ENCODE measurements at places on chromosomes 4 and X.

GRCh38 chr4:6926081-6926480 is 16.5 kb downstream of the TBC1D14 start:
- DNase-seq, result no peak

DNA sequence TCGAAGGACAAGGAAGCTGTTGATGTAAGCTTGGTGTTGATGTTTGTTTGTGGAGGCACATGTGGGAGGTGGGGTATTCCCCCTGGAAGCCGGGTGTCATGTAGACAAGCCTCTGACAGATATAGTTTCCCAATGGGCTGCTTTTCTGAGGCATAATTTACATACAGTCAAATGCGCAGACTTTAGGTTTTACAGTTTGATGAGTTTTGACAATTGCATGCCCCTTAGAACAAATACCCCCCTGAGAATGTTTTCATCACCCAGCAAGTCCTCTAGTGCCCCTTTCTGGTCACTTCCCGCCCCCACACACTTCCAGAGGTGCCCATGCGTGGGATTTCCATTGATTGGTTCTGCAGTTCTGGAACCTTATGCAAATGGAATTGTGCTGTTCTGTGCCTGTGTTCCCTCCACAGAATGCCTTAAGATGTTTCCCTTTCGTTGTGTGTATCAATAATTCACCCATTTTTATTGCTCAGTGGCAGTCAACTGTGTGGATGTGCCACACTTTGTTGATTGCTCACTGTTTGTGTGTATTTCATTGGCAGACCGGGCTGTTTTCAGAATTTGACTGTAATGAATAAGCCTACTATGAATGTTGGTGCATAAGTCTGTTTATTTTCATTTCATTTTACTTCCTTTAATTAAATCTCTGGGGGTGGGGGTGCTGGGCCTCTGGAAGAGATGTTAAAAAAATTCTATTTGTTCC is 8.5 kb downstream of the EVC start:
- DNase-seq, result peak; percentile 71

DNA sequence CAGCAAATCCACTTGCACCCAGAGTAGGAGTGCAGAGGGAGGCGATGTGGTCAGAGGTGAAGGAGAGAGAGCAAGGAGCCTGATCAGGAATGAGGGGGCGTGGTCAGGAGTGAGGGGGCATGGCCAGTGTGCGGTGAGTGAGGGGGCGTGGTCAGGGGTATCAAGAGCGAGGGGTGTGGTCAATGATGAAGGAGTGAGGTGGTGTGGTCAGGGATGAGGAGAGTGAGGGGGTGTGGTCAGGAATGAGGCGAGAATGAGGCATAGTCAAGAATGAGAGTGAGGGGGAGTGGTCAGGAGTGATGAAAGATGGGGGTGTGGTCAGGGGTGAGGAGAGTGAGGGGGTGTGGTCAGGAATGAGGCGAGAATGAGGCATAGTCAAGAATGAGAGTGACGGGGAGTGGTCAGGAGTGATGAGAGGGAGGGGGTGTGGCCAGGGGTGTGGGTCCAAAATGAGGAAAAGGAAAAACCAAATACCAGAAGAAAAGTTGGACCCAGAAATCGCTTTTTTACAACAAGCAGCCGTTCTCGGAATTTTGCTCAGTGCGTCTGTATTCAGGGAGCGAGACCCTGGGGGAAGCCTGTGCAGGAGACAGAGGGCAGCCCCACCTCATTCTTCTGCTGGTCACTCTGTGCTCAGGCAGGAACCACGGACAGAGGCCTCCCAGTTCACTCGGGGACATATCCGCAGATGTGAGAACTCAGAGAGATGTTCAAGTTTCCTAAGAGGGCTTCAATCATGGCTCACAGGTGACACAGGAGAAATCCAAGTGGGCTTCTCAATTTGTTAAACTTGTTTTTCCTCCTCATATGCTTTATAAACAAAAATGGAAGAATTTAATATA is 47.5 kb downstream of the MAGEA1 start:
- peak; percentile 43 for DNase-seq

DNA sequence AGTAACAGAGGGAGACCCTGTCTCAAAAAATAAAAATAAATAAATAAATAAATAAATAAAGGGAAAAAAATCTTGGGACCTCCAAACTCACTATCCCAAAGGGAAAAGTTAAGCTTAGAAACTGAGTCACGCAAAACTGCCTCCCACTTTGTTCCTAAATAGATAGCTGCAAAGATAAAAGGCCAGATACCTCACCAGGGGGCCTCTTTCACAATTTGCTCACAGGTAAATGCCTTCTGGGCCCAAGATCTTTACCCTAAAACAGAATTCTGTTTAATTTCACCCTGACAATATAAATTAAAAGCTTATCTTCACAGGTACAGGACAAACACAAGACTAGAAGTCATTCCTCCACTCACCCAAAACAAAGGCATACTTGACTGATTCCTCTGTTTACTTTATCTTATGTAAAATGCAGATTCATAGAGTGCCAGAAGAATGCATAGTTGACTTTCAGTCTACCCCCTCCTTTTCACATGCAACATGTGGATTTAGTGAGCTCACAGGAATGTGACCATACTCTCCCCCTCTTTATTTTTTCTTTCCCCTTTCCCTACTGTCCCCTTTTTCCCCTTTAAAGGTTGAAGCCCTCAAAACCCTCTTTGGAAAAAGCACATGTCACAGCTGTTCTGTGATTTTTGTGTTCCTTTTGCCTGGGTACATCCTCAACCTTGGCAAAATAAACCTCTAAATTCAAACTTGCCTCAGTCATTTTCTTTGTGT is 23.4 kb downstream of the ELF2 start:
- DNase-seq, result peak; percentile 58

DNA sequence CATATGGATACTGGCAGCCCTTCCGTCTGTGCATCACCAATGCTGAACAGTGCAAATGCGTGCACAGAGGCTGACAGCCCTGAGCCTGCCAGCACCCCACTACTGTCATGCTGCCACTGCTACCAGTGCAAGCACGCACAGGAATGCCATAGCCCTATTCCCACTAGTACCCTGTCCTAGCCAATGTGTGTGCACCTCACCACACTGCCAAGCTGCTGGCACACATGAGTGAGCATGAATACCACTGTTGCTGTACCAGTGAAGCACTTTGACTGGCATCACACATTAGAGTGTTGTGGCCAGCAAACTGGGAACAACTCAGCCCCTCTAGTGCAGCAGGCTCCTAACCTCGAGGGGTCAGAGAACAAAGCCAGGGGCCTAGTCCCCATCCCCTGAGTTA is 102.9 kb upstream of the PCDH10 start:
- DNase-seq, result no peak

- DNase-seq, result no peak
These were observed 914 bp downstream of the MYOZ2 start for GRCh38 chr4:119136546-119136945.

- no peak for DNase-seq
These were observed 2.3 kb downstream of the IRF2 start for GRCh38 chr4:184471881-184472613.

GRCh38 chr4:7652451-7652881 is 217.7 kb upstream of the PSAPL1 start:
- DNase-seq, result no peak

DNA sequence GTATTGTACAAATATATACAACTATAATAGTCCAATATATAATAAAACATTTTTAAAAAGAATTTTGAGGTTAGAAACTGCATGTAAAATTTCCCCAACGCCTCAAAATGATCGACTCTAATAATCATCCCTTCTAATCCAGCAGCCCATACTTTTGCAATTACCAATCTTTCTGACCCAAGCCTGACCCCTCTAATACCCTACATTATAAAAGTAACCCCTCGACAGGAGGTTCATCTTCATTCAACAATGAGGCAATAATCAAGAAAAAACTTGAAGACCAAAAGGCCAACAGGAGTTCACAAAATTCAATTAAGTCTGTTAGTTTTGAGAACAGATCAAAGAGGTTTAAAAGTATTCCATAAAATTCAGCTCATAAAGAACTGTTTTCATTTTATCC is 393.5 kb downstream of the GPM6A start:
- no peak for DNase-seq

GRCh38 chr4:24613502-24613901 is 29.1 kb upstream of the DHX15 start:
- no peak for DNase-seq

DNA sequence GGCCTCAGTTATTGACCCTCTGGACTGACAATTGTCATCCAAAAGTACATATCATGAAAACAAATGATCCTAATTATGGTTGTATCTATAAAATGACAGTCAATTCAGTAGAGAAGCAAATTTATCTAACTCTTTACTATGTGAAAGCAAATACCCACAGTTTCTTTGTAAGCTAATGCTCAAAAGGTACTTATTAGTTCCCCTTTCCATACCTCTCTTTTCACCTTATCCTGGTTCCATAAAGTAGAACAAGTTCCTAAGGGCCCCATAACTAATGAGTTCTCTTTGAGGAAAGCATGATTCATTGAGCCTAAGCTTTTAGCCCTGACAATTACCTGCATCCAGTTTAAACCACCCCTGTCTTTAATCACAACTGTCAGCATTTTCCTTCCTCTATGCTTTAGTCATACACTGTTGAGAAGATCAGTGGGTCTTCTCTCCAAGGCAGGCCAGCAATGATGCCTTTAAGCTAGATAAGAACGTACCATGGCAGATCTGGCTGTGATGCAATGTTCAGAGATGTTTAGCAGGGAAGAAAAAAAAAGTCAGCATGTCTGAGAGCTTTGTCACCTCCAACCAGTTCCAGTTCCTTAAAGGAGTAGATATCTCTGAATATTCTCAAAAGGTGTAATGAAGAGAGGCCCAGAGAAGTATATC is 179.7 kb upstream of the RASGEF1B start:
- DNase-seq, result no peak

DNA sequence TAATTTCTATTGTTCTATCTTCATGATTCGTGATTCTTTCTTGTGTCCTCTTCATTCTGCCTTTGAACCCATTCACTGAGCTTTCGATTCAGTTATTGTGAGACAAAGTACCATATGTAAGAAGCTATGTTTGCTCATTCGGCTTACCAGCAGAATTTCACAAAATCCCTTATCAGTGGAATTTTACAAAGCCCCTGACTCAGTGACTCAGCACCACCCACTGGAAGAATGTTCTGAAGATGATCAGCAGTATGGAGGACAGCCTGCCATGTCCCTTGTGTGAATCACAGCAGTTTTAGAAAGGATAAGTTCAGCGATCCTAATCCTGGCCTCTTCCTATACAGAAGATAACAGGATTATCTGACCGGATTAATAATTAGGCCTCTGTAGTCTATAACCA is 5.8 kb upstream of the UXT start:
- no peak for DNase-seq

GRCh38 chr4:78863254-78863869 is 75.9 kb downstream of the PAQR3 start:
- no peak for DNase-seq

DNA sequence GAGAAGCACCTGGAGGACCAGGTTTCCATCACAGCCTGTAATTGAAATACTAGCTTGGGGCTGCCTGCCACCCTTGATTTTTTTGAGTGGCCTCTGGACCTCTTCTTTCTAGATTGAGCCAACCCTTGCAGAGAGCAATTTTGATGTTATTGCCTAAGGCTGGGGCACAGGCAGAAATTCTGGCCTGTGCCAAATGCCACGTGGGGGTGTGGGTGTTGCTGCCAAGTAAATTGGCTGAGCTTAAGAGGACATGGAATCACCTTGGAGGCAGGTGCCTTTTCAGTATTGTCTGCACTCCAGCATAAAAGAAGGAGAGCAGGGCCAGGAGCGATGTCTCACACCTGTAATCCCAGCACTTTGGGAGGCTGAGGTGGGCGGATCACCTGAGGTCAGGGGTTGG is 286.1 kb upstream of the PRPS2 start:
- DNase-seq, result no peak

GRCh38 chrX:52556741-52557140 is 39.9 kb upstream of the XAGE1B start:
- no peak for DNase-seq

DNA sequence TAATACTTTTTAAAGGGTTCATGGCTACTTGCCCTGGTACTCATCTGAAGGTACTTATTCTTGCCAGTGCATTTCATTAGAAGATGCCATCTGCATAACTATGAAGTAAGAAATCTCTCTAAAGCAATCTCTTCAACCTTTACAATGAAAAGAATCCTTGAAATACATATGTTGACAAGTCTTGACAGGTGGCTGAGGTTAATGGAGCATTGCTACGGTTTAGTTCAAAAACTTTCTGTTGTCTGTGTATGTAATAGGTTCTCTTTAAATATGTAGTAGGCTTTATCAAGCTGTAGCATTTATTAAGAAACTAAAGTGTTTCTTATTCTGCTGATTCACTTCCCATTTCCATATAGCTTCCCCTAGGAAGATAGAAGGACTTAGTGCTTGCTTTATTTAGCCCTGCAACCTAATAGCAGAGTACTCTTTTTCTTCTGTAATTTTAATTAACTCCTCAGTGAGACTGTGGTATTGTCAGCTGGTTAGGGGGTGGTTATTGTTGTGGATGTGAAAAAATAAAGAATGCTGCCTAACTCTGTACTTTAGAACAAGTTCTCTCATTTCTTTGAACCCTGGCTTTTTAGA is 39.3 kb downstream of the SLAIN2 start:
- DNase-seq, result no peak

DNA sequence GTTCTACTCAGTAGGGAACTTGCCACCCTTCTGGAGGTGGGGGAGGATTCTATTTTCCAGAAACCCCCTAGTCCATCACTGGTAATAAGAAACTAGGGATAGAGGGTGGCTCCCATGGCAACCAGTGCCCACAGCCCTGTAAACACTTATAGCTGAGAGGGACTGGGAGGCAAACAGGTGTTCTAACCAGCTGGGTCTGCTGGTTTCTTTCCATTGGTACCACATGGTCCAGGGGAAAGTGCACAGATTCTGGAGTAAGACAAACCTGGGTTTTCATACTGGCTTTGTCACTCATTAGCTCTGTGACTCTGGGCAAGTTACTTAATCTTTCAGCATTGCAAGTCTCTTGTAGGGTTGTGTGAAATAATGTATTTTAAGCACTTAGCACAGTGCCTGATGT is 26.9 kb downstream of the IGSF1 start:
- DNase-seq, result no peak

GRCh38 chrX:154408659-154409221 is 314 bp downstream of the DNASE1L1 start:
- DNase-seq, result no peak

All from EH (cell line).